Activated CD4-positive, alpha-beta T cell treated with anti-CD3 and anti-CD28 coated beads, Interleukin-10, Interleukin-2, amounts not matched to agents 100 ng/mL and 50 ng/mL, durations not matched to agents 16 hours and 8 hours (primary cell): ENCODE measurements at places on chromosomes 12 and 14.

DNA sequence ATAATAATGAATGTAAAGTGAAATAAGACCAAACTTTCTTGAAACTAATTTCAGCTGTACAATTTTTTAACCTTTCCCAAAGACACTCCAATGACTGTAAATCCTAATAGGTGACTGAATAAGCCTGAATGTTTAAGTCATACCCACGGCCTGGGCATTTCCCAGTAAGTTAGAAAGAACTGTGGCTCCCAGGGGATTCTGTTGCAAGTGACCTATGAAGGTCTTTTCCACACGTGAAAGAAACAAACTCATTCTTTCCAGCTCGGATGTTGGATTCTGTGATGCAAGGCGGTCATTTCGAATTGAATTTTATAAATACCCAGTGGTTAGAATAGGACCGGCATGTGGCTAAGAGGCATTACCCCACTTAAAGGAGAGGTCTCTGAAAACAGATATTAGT lies 1134.4 kb downstream of the GALC start:
- no peak for DNase-seq

DNA sequence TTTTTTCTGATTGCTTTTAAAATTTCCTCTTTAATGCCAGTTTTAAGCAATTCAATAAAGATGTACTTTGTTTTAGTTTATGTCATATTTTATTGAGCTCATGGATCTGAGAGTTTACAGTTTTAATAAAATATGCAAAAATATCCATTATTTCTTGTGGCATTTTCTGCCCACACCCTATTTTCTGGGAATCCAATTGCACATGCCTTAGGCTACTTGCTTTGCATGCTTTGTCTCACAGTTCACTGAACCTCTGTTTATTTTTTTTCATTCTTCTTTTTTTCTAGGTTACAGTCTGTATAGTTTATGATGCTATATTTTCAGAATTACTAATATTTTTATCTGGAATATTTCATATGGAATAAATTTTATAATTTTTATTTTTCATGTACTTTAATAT lies 1258.0 kb downstream of the FSCB start:
- no peak for DNase-seq

GRCh38 chr12:66003951-66004350 lies 126.6 kb downstream of the LLPH start:
- DNase-seq = no peak

DNA sequence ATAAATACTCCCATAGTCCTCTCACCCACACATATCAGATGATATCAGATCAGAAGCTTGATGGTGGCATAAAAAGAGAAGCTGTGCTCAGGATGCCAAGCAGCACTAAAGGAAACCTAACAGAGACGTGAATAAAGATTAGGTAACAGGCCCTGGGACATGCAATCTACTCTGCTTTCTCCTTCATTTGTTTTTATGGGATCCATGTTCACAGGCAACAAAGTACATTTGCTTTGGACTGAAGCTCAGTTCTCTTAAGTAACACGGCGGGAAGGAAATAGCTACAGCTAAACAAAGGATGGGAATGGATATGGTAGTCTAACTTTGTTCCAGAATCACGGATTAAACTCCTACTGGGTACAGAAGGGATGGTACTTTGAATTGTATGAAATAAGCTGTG lies 119.5 kb downstream of the TTC7B start:
- DNase-seq = no peak

- DNase-seq = peak; percentile 68
These were observed 89.8 kb downstream of the BTG1 start for GRCh38 chr12:92055877-92056276.

GRCh38 chr14:80477388-80478160 lies 266.3 kb upstream of the DIO2 start:
- DNase-seq = no peak

DNA sequence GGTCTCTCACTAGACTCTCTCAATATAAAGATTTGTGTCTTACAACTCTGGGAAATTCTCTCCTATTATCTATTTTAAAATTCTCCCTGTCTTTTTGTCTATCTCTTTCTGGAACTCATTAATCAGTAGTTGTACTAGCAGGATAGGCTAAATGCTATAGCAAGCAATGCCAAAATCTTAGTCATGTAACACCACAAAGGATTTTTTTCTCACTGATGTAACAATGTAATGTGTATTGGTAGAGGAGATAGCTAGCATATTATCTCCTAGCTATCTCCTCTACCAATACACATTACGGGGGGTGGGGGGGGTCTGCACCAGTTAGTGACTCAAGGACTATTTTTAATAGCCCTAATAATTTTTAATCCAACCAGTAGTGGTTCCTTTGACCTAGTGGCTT lies 225.4 kb downstream of the KLHL28 start:
- no peak for DNase-seq

- peak; percentile 31 for DNase-seq
These were observed 768 bp downstream of the CEP170B start for GRCh38 chr14:104865631-104866441.

DNA sequence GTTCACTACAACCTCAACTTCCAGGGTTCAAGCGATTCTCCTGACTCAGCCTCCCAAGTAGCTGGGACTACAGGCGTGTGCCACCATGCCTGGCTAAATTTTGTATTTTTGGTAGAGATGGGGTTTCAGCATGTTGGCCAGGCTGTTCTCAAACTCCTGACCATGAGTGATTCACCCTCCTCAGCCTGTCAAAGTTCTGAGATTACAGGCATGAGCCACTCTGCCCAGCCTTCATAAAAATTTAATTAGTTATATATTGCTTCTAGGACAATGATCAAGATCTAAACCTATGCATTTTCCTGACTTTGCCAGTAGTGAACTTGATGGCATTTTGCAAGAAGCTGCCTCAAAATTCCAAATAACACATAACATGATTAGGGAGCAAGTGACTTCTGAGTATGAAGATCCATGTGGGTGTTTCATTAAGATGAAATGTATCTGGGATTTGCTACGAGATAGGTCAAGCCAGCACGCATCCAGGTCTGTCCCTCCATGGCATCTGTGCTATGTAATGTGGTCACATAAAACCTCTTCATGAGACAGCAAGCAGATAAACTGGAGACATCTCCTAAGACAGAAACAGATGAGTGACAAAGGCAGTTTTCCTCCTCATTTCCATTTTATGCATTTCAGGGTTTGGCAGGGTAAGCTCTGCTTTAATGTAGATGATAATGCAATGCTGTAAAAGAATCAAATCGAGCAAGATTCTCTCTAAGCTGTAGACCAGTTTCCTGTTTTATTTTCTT lies 319.4 kb upstream of the ATP2B1 start:
- no peak for DNase-seq

GRCh38 chr12:52543985-52544883 lies 8.7 kb downstream of the KRT71 start:
- DNase-seq = no peak

DNA sequence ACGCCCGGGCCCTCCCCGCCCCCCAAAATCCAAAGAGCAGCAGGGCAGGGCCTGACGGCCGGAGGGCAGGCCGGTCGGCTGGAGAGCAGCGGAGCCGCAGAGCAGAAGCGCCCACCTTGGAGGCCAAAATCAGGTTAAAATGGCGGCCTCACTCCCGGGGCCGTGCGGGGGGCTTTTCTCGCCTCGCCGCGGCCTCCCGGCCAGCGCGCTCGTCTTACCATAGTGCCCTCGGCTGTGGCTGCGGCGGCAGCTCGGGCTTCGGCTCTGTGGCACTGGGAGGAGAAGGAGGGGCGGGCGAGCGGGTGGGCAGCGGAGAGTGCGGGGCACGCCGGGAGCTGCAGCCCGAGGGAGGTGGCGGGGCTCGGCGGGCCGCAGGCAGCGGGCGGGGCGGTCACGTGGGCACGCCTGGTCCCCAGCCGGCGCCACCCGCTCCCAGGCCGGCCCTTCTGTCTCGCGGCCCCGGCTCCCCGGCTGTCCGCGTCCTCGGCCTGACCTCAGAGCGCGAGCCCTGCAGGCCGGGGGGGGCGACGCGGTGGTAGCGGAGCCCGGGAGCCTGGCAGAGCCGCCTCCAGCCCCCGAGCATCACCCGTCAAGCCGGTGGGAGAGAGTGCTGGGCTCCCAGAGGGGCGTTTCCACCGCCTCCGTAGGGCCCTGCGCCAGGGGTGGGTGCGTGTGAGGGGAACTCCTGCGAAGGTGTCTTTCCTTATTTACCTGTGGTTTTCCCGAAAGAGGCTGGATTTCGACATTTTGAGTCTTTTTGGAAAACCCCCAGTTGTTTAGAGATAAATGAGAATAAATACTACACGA lies at the start of gene CFL2:
CFL2 (minus strand) TSS at position 274 of the 807 bp plus-strand sequence; CDS start at position 221, 53 bp downstream.
- peak; percentile 81 for DNase-seq

DNA sequence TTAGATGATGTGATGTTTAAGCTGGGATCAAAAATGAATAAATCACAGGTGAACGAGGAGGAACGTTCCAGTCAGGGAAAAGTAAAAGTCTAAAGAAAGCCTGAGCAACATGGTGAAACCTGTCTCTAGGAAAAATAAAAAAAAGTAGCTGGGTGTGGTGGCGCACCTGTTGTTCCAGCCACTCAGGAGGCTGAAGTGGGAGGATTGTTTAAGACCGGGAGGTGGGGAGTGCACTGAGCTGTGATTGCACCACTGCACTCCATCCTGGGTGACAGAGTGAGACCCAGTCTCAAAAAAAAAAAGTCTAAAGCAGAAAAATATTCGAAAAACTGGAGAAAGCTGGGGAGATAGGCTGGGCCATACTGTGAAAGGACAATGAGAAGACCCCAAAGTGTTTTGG lies 39.2 kb upstream of the SOCS2 start:
- no peak for DNase-seq

- DNase-seq = no peak
These were observed 30.7 kb downstream of the CRADD start for GRCh38 chr12:93707836-93708235.

- no peak for DNase-seq
These were observed 208.2 kb downstream of the DIO2 start for GRCh38 chr14:80003138-80003537.

DNA sequence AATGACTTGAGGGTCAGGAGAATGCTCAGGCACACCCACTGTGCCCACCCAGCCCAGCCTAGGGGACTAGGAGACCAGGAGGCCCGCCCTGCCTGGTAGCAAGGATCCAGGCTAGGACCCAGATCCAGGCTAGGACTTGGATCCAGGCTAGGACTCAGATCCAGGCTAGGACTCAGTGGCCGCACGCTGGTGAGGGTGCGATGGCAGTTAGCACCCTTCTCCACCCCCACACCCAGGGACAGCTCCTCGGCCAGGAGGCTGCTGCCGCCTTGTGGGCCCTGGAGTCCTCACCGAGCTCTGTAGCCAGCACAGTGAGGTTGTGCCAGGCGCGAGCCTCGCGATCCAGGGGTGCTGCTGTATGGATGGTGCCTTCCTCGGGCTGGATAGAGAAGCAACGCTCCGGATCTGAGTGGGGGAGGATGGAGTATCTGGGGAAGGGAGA lies 5.1 kb downstream of the CDH24 start:
- DNase-seq = no peak

DNA sequence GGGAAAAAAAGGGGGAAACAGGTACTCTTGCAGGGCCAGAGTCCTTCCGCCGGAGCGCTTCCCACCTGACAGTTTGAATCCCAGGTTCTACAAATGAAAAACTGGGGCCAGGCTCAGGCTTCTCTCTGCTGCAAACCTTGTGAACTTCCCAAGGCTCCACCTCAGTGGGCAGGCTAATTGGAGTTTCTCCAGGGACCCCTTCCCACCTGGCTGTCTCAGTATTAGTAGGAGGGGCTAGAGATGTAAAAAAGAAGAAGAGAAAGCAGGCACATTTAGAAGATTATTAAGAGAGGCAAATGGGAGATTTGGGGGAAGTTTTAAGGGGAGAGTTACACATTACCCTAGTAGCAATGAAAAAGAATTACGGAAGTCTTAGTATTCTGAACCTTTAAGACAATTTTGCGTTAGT lies 20.0 kb upstream of the CLEC2D start:
- DNase-seq = peak; percentile 64

DNA sequence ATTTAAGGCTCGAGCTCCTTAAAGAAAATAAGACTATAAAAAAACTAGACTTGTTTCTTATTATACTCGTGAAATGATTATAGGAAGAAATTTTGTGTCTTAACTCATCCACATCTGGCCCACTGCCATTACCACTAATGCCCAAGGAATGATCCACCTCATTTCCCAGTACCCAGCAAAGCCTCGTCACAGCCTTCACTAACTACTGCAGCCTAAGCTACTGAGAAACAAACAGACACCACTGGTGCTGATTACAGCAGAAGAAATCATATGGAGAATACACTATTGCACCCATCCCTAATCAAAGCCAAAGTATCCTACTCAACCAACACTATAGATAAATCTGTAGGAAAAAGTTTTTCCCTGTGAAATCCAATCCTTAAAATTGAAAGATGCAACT lies 205.3 kb upstream of the NAV3 start:
- DNase-seq = no peak

DNA sequence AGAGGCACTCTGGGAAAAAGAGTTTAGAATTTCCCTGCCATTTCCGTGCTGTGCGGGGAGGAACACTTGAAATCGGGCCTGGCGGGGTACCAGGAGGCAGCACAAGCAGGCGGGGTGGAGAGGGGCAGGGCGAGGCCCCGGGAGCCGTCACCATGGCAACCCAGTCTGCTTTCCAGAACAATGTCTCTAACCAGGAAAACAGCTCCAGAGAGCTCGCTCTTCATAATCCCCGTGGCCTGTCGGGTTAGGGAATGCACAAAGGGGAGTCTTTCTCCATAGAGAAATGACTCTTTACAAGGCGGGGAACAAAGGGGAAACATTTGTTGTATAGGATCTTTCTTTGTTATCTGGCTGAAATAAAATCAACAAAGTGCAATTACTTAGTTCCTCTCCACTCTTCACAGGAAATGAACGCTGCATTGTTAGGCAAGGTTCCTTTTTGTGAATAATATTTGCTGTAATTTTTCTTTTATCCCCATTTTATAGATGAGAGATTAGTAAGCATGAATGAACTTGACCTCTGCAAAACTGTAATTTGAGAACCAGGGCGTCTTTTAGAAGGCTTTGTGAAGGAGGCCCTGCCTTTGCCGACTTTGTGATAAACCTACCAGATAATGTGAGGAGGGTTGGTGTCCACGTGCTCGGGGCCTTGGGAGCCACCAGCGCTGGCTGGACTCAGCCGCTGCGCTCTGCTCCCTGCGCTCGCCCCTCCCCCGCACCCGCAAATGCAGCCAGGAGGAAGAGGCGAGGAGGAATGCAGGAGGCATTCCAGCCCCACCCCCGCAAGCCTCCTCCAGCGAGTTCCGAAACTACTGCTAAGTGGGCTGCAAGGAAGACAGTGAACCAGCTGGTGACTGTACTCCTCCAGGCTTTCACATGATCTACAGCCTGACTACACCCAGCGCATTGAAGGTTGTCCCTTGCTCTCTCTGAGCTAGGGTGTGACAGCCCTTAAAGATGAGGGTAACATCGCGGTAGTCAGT lies 105.2 kb upstream of the ATF7IP start:
- no peak for DNase-seq

DNA sequence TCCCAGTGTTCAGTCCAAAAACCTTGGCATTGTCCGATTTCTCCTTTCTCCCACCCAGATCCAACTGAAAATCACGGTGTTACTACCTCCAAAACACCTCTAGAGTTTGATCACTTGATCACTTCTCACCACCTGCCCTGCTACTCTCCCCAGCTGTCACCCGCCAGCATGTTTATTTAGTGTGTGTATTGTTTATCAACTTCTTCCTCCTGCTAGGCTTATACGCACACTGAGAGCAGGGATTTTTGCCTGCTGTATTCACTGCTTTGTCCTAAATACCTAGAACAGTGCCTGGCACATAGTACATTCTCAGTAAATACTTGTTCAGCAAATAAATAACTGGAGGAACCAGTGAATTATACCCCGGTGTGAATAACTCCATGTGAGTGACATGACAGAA lies 5.0 kb downstream of the BDKRB1 start:
- DNase-seq = no peak
